ENCODE measurements at places on chromosomes 3 and 15.
A peak's percentile ranks its signal among the peaks of the same experiment; 100 is the strongest.

GRCh38 chr15:58416963-58417362, 14.8 kb upstream of the LIPC start:
- DNase-seq: no peak

GRCh38 chr3:46395766-46396530, 10.9 kb downstream of the CCR5AS start:
- peak; percentile 36 for DNase-seq

DNA sequence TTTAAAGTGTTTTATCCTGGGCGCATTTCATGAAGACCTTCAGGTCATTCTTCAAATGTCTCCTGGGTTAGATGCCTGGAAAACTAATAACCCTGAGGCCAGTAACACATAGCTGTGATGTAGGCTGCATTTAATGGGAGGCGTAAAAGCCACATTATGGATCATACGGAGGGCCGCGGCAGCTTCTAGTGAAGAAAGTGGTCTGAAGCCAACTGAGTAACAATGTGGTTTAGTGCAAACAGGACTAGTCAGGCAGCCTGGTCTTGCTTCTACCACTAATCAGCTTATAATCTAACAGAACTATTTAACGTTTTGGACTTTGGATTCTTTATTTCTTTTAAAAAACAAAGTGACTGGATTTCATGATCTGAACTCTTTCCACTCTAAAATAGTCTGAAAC, 54.4 kb downstream of the ADAMTSL3 start:
- DNase-seq: no peak

DNA sequence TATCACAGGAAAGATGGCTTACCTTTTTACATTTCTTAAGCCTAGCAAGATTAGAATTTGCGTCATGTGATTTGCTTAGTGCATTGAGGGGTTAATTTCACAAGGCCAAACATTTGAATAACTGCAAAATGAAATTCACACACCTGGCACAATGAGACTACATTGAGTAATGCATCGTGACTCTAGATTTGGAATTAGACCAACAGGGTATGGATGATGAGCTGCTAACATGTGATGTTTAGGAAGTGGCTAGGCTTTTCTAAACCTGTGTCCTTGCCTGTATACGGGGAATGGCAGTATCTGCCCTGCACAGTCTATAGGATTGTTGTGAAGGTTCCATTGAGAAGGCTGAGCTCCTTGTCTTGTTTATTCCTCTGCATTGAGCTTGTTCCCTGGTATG, 160.1 kb downstream of the MFSD1 start:
- DNase-seq: no peak

- no peak for DNase-seq
These were observed 106.5 kb downstream of the ITPR1 start for GRCh38 chr3:4599612-4600011.

DNA sequence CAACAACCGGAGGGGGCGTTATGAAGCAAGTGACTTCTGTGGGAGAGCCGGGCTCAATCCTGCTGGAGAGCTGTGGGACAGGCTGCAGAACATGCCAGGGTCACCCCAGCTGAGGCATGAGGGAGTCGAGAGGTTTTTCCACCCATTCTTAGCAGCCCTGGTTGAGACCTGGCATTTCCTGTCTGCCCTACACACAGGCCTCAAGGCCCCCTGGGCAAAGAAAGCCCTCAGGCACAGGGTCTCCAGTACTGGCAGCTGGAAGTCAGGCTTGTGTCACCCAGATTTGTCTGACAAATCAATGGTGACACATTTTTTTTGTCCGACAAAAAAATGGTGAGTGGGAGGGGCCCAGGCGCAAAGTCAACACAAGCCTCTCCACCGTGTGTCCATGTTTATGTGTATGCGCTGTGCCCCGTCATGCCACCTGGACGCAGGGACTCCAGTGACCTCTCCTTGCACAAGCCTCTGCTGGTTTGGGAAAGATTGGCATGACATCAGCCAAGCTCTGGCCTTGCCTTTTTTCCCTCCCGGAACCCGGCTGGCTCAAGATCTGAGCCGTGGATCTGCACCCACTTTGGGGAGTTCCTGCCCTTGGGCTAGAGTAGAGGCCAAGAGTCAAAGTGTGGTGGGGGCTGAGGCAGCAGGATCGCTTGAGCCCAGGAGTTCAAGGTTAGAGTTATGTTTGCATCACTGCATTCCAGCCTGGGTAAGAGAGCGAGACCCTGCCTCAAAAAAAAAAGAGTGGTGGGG, 20.8 kb upstream of the ALAS1 start:
- no peak for DNase-seq

DNA sequence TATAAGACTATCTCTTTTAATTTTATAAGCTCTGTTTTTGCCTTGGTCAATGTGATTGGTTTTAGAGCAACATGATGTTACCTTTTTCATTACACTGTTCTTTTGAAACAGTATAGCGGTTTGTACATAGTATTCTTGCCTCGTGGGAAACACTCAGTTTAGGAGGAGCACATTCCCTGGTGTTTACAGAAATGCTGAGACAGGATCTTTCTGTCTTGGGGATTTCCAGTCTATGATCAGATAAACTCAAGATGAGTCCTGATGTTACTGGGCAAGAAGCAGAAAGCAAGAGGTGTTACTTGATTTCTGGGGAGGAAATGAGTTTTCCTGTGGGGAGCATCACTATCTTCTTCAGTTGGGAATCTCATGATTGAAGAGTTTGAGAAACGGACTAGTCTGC, 2.5 kb downstream of the TMEM266 start:
- DNase-seq: no peak

- no peak for DNase-seq
These were observed 16.5 kb downstream of the TBC1D23 start for GRCh38 chr3:100277255-100277800.

- DNase-seq: no peak
These were observed 7.8 kb downstream of the MAP2K1 start for GRCh38 chr15:66394472-66394871.

GRCh38 chr3:39067286-39067685, 15.5 kb downstream of the WDR48 start:
- no peak for DNase-seq

GRCh38 chr3:55169161-55169560, 241.3 kb upstream of the LRTM1 start:
- no peak for DNase-seq

GRCh38 chr3:23492057-23492456, 288.9 kb downstream of the UBE2E2 start:
- DNase-seq: no peak

DNA sequence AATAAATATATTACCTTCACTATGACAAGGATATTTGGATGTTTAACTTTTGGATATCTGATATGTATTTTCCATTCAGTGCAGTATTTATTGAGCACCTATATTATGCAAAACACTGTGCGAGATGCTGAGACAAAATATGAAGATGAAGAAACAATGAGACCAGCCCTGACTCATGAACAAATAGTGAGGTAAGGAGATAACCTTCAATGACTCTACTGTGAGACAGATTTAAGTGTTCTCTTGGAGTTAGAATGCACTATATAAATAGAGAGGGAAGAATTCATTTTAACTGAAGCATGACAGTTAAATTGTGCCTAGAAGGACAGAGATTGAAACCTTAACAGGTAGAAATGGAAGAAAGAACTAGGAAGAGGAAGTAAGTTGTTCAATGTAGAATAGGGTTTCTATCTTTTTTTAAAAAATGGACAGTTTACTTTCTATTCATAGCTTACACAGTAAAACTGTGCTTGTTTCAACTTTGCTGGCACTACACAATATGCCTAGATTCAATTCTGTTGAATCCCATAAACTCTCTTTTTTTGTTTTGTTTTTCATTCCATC, 124.2 kb downstream of the ZBTB20 start:
- DNase-seq: no peak

GRCh38 chr3:172546628-172547214, 23.5 kb upstream of the TNFSF10 start:
- no peak for DNase-seq

DNA sequence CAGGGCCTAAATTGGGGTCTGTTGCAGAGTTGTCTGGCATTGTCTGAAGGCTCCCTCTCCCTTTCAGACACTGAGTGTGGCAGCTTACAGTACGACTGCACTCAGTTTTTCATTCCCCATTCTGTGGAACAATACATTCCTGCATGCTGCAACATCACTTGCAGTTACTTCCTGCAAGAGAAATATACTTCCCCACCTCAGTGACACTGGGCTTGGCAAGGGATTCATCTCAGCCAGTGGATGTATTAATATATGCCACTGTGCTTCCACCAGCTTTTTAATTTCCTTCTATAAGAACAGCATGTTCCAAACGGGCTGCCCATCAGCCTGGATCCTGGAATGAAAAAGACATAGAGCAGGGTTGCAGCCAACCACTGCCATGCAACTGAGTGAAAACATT, 23.1 kb downstream of the B3GALNT1 start:
- DNase-seq: no peak

- no peak for DNase-seq
These were observed 103.9 kb downstream of the SNRK start for GRCh38 chr3:43390255-43390588.

- DNase-seq: no peak
These were observed 104.4 kb downstream of the DNAJB8 start for GRCh38 chr3:128362026-128362965.

DNA sequence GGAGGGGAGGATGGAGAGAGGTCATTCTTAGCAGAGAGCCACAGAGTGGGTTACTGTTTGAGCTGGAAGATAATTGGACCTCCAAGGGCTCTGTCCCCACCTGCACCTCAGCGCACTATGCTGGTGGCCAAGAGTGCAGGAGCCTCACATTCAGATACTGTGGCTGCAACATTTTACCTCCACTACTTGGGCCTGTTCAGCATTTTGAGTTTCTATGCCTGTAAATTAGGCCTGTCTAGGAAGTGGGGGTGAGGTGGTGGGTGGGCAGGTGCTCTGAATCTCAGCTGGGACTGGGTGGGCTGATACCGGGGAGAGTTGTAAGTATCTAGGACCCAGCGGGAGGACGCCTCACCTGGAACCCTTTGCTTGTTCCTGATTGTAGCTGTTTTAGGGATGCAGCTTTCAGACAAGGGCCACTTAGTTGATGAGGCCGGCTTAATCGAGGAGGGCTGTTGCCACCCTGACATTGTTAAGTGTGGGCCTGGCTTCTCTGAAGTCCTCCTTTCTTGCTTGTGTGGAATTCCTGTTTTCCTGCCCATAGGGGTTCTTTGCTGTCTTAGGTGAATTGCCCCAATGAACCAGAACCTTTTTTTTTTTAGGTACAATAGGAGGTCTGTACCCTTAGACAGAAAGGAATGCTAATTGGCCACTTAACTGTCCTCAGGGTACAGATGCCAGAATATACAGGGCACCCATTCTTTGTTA, 83.8 kb downstream of the SMAD3 start:
- no peak for DNase-seq

GRCh38 chr15:47599806-47600205, 117.5 kb upstream of the SEMA6D start:
- DNase-seq: no peak

- DNase-seq: no peak
These were observed 276.7 kb downstream of the ROBO1 start for GRCh38 chr3:79491029-79491641.
